Muscle of arm (tissue), 14 donors: ENCODE measurements at places on chromosomes 2 and 18.
A peak's percentile ranks its signal among the peaks of the same experiment; 100 is the strongest.

- peak; percentile 23 for DNase-seq
These were observed 70.3 kb downstream of the SCN1A start for GRCh38 chr2:166057370-166058164.

DNA sequence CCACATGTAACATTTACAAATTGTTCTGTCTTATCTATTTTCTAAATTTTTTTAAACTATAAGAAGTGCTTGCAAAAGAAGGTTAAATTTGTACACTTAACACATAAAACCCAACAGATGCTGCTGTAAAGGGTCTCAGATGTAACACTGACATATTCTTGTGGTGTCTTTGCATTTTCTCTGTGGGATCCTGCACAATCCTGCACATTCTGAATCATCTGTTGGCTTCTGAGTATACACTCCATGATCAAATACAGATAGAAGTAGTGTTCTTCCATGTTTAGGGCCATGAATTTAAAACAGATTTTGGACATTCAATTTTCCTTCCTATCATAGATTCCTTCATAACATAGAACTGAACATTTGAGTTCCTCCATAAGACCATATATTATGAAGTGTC lies 89.0 kb downstream of the SPRED2 start:
- DNase-seq, result no peak

GRCh38 chr18:35811896-35812295 lies 160.6 kb upstream of the RMP24 start:
- DNase-seq, result no peak

GRCh38 chr2:68994864-68995263 lies 18.1 kb upstream of the ANTXR1 start:
- no peak for DNase-seq

DNA sequence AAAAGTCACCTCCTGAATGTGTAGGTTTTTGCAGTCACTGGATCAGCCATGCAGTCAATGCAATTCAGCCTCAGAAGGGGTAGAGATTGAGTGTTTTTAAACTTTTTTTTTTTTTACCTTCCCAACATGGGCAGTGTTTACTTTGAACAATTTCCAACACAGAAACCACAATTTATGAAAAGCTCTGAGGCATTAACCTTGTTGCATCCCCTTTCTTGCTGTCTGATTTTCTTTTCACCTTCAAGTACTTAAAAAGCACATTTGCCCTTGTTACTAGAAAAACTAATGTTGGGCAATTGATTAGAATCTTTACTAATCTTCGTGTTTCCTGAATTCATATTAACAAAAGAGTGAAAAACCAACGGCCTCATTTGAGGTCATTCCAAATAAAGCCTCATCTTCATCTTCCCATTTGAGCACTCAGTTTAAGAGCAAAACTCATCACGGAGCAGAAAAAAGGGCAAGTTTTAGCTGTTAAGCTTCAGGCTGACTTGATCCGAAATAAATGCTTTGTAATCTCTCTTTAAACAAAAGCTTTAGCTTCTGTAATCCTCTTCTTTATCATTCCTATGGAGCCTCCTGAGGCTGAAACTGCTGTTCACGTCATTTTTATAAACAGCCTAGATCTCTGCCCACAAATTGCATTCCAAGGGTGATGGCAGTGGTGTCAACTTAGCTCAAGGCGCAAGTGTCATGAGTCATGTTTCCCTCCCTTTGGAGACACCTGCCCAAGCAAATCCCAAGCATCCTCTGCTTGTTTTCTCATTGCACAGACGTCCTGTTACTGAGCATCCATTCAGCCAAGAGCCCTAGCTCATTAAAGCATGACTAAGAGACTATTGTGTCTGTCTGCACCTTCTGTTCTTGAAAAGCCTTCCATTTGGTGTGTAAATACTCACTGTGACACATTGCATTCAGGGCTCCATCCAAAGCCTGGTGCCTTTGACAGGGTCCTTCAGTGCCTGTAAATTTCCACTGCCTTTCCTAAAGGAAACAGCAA lies 107.7 kb downstream of the HNMT start:
- DNase-seq, result no peak

DNA sequence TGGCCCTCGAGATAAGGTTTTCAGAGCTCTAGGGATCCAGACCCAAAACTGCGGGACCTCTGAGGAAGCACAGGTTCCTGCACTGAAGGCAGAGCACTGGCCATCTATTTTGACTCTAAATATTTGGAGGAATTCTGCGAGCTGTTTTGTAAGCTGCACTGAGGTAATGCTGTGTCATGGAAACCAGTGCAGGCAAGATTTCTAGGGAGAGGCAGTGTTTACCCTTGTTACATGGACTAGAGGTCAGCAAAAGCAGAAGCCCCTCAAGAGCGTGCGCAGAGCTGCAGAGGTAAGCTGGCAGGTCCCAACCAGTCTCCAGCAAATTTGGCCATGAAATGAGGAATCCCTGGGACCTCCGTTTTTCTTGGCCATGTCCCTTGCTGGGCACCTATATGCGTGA lies 137.3 kb downstream of the RNF152 start:
- DNase-seq, result no peak
